ENCODE measurements at places on chromosomes 7 and 10.

DNA sequence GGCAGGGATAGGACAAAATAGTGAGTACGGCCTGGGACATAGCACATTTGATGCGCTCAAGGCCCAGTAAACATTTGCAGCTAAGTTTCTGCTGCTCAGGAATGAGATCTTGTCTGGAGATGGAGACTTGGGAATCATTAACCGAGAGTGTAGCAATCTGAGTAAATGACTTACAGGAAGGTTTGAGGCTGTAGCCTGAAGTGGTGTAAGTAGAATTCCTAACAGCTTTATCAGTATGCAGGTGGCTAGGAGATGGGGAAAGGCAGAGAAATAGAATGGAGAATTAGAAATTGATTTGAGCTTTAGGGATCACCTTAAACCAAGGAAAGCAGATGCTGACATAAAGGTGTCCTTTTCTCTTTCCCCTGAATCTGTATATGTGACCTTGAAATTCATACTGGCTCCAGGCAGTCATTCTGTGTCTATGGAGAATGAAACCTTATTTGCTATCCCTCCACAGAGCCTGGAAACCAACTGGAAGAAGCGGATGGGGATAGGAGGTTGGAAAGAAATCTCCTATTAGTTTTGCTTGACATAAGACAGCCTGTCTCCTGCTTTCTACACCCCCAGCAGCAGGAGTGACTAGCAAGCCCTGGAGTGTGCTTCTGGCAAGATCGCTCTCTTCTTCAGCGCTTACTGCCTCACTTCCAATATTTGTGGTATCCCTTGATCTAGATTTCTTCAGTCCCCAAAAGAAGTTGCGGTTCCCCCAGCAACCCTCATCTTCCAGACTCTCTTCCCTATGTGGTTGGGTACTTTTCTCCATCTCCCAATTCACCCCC lies 6.4 kb upstream of the PON2 start:
- DNase-seq = no peak

DNA sequence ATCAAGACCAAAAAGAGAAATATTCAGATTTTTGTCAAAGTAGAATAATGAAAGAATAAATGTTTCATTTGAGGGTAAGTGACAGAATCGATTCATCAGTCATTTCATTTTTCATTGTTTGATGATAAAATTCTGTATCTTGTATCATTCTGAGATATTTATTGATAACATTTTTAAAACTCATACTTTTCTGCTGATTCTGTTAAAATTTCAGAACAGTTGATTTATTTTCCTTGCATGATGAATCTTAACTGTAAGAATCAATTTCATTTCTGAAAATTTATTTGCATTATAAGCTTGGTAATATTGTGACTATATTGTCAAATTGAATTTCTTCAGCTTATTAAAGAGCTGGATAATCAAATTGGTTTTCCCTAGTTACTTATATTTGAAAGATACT lies 13.9 kb downstream of the PHYHIPL start:
- DNase-seq = no peak

DNA sequence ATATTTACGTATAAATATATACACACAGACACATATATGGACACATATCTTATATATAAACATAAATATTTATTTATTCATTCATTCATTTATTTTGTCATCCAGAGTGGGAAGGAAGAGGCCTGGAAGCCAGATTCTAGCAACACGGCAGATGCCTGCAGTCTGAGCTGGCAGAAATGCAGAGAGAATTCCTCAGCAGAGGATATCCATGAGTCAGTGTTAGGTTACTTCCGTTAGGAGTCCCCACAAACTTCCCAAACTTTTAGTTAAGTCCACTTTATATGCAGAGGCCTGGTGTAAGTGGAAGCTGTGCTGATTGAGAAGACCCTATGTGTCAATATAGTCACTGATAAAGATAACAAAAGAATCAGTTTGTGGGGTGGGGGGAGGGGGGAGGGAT lies 89.6 kb downstream of the PPP1R17 start:
- DNase-seq = no peak

DNA sequence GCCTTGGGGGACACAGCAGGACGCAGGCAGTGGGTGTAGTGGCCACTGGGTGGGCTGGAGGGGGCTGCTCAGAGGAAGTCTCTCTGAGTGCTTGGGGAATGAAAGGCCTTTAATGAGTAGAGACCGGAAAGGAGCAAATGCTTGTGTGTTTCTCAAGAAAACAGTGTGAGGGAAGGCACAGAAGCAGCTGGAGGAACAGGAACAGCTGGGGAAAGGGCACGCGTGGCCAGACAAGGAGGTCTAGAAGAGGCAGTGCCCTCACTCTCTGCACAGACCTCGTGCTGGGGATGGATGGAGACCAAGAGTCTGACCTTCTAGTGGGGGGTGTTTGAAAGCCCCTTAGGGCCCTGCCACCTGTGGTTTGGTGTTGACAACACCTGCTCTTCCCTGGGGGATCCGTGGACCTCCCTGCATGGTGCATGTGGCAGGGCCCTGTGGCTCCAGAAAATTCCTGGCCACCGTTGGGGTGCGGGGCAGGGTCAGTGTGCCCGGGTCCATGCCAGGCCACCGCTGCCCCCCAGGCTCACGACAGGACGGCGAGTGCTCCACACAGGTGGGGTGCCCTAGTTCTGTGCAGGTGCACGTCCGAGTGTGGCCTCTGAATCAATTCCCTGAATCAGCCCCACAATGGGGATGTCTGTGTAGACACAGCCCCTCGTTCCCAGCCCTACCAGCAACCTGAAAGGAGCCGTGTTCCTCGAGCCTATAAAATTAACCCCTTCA lies 25.9 kb upstream of the FAM20C start:
- DNase-seq = no peak

DNA sequence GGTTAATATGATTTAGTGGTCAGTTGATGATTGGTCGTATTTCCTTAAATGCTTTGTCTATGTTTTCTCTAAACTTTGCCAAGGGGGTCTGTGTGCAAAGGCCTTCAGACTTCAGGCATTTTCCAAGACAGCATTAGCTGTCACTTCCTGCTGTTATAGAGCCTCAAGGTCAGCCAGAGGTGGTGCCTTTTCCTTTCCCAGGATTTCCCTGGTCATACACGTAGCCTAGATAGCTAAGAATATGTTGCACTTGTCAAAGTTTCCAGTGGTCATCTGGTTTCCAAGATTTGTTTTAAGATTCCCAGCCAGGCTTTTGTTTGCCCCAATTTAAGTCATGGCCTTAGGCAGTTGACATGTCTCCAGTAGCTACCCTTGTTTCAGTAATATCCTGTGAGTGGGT lies 133.2 kb upstream of the IGFBP3 start:
- DNase-seq = no peak

DNA sequence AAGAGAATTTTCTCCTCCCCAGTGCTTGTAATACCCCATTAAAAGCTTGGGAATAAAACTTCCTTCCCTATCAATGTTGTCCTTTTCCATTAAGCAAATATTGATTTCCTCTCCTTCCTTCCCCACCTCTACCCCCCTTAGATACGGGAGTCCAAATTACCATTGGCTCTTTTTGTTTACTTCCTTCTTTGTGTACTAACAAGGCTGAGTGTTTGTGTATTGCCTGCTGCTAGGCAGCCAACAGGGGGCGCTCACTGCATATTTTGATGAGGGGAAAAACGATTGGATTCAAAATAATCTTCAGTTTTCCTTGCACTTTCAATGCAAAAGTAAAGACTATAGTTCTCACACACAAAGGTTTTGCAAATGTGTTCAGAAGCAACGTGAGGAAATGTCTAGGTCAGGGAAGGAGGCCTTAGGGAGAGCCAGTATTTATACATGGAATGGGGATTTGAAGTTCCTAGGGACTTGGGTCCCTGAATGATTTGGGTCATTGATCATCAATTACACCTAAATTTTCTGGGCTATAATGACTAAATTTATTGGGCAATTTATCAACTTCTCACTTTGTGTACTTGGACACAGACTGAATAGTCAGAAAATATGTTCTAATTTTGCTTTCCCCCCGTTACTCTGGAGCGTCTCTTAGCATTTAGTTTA lies 23.6 kb upstream of the VPS41 start:
- peak; percentile 43 for DNase-seq

GRCh38 chr7:50359995-50360925 lies 55.7 kb downstream of the IKZF1 start:
- no peak for DNase-seq

- no peak for DNase-seq
Measured at GRCh38 chr7:41599760-41600159, 103.1 kb downstream of the INHBA start.

- DNase-seq = no peak
Measured at GRCh38 chr10:98167191-98167590, 32.7 kb downstream of the R3HCC1L start.

- peak; percentile 6 for DNase-seq
Measured at GRCh38 chr10:59708816-59709394, 745 bp downstream of the SLC16A9 start.

Measured in NCI-H2107 (cell line).